GM23248 (cell line): ENCODE measurements at places on chromosomes 1 and 21. TPM values are rescaled to one million over a fixed set of nuclear protein-coding genes. Genes with fewer than 3 reads are reported as not detected.

DNA sequence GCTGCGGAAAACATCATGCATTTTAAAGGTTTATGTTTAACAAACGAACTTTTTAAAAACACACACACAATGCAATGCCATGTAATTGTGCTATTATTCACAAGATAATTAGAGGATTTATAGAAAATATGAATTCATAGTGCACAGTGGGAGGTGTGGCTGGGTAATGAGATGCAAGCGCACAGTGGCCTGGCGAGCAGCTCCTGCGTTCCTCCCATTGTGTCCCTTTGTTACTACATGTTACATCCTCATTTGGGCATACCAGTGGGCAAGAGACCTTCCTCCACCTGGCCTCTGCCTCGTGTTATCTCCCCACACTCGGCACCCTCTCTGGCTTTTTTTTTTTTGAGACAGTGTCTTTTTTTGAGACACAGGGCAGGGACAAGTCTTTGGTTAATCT is 30.0 kb upstream of the TENT5B start:
- no peak for DNase-seq

GRCh38 chr1:30765556-30766434 is 8.2 kb upstream of the LAPTM5 start:
- no peak for DNase-seq

- DNase-seq, result no peak
Observed at GRCh38 chr1:26126321-26127084, 14.9 kb downstream of the PDIK1L start.

GRCh38 chr1:7554385-7555235 is 216.5 kb upstream of the VAMP3 start:
- DNase-seq, result no peak

DNA sequence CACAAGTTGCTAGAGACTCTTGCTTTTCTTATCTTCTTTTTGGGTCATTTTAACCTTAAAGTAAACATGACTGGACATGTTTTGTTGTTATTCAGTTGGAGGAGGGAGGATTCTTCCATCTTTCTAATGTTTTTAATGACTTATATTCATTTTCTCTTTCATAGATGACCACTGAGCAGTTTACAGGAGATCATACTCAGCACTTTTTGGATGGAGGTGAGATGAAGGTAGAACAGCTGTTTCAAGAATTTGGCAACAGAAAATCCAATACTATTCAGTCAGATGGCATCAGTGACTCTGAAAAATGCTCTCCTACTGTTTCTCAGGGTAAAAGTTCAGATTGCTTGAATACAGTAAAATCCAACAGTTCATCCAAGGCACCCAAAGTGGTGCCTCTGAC is 11.9 kb downstream of the DYRK3 start:
- no peak for DNase-seq

DNA sequence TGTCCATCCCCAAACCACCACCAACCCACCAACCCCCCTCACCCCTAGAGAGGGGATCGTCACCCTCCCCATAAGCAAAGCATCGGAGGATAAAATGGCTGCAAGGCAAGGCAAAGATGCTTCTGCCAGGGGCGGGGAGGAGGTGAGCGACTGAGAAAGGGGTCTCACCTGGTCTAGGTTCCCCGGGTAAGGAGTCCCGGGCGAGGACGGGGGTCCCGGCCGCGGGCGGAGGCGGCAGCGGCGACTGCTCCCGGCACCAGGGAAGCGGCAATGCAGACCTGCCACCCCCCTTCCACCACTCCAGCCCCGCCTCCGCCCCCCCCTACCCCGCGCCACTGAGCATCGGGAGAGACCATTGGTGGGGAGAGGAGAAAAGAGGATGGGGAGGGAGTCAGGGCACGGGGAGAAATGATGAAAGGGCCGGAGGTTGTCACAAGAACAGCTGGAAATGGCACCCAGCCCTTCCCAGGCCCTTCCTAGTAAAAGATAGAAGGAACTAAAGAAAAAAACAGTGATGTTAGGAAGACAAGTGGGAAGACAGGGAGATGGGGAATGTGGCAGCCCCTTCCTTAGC is at the start of gene SV2A:
Gene SV2A (minus strand): TSS at position 274 of the 574 bp plus-strand sequence. CDS start 4,004 bp downstream, outside the sequence.
- DNase-seq, result peak; percentile 26

DNA sequence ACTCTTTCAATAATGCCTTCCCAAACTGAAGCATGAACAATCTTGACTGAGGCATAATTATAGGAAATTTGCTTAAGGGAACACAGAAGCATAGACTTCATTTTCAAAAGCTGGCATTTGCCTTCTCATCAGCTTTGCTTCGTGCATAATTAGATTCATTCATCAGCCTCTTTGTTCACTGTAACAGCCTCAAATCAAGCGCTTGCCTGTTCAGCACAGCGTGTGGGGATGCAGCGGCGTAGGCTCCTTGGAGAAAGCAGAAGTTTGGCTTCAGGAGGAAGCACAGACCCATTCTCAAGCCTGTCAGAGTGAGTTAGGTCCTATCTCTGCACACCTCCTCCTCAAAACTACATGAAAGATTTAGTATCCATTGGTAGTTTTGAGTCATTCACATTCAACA is 246.4 kb upstream of the MAP1LC3C start:
- no peak for DNase-seq

GRCh38 chr1:53016705-53017104 is 45.3 kb upstream of the PODN start:
- peak; percentile 39 for DNase-seq

- DNase-seq, result no peak
Observed at GRCh38 chr1:155104605-155105534, 22.8 kb upstream of the EFNA1 start.

- DNase-seq, result no peak
Observed at GRCh38 chr1:181076852-181077251, 11.6 kb upstream of the IER5 start.

GRCh38 chr1:153260585-153261280 is 1.2 kb downstream of the LORICRIN start:
- DNase-seq, result peak; percentile 25

GRCh38 chr1:186286615-186287315 is 88.3 kb downstream of the TPR start:
- DNase-seq, result peak; percentile 37

GRCh38 chr1:39720094-39720999 is 18.3 kb upstream of the PPIE start:
- peak; percentile 68 for DNase-seq

DNA sequence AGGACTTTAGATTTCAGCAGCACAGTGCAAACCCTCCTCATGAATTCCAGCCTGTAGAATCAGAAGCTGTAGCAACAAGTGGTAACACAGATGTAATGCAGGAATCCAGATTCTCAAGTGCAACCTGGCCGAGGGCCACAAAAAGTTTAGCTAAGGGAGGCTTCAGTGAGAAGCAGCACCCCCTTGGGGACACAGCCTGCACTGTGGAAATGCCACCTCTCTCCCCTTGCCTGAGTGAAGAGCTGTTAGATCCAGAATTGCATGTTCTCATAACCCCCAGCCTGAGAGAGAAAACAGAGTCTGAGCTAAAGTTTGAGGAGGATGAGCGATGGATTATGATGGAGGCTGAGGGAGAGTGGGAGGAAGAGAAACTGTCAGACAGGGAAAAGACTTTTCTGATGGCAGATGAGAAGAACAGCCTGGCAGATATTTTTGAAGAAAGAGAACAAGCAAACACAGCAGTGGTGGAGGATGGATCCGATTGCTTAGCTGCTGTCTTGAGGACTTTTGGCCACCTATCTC is 80.5 kb upstream of the BMP8A start:
- peak; percentile 98 for DNase-seq

GRCh38 chr1:64516301-64516700 is 46.4 kb downstream of the CACHD1 start:
- DNase-seq, result peak; percentile 73

DNA sequence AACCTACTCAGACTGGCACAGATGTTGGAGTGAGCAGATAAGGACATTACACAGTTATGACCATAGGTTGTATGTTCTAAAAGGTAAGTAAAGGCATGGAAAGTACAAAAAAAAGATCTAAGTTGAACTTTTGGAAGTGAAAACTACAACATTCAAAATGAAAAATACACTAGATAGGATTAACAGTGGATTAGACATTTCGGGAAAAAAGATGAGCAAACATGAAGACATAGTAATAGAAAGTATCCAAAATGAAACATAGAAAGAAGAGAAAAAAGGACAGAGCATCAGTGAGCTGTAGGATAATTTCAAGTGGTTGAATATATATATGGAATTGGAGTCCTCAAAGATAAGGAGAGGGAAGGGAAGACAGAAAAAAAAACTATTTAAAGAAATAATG is 34.0 kb upstream of the CR2 start:
- no peak for DNase-seq

DNA sequence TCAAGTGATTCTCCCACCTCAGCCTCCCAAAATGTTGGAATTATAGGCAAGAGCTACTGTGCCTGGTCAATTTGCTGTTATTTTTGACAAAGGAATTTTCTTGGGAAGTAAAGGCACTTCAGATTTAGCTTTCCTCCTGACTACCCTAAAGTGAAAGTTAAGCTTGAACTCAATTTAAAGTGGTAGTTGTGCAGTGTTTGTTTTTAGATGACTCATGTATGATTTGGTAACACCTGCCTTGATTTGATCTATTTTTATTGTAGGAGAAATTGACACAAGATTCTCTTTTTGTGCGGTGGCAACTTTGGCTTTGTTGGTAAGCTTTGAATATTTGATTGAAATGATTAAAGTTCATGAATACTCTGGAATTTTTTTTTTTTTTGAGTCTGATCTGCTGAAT is 5.0 kb downstream of the RABGGTB start:
- peak; percentile 42 for DNase-seq

GRCh38 chr1:79604490-79605198 is 598.1 kb upstream of the ADGRL4 start:
- no peak for DNase-seq

The FCMR gene
- total RNA-seq, result 1.2 TPM in 1 of 2 replicates, not detected in the other

The RGS4 gene
- 27.9 and 42.9 TPM in 2 replicates for total RNA-seq

The LCE6A gene
- not detected in 2 replicates for total RNA-seq

The SPATA21 gene
- not detected in 2 replicates for total RNA-seq

The KRTAP11-1 gene
- total RNA-seq, result not detected in 2 replicates

The ZNF593OS gene
- total RNA-seq, result not detected in 2 replicates

The TENT5C gene
- 0.25 TPM in 1 of 2 replicates, not detected in the other for total RNA-seq

The CFHR5 gene
- not detected in 2 replicates for total RNA-seq

The TCHH gene
- 0.22 TPM in 1 of 2 replicates, not detected in the other for total RNA-seq

The ZNF683 gene
- not detected in 2 replicates for total RNA-seq

The PGLYRP3 gene
- total RNA-seq, result not detected in 2 replicates

The EXO1 gene
- total RNA-seq, result 6.2 and 14.2 TPM in 2 replicates
